ENCODE measurements at places on chromosomes 1 and 21.

DNA sequence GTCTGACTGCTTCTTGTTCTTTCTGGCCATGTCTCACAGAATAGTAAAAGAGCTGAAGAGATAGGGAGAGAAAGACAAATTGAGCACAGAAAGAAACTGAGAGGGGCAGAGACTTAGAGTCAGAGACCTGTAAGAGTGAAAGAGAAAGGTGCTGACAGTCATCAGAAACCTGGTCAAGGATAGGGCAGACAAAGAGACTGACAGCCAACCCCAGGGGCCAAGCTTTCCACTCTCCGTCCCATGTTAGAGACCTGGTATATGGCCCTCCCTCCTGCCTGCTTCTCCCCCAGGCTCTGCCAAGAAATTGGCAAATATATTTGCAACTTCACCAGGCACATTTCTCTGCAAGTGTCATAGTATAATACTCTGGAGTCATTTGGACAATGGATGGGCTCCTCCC is 64.6 kb downstream of the RHBG start:
- no peak for DNase-seq

- no peak for DNase-seq
Observed at GRCh38 chr1:184958554-184959353, 15.6 kb downstream of the NIBAN1 start.

GRCh38 chr1:70760154-70760553 is 287.5 kb downstream of the PTGER3 start:
- no peak for DNase-seq

GRCh38 chr1:196180847-196181593 is 427.2 kb downstream of the KCNT2 start:
- no peak for DNase-seq

GRCh38 chr1:175136246-175136645 is 56.3 kb downstream of the KIAA0040 start:
- DNase-seq: no peak

DNA sequence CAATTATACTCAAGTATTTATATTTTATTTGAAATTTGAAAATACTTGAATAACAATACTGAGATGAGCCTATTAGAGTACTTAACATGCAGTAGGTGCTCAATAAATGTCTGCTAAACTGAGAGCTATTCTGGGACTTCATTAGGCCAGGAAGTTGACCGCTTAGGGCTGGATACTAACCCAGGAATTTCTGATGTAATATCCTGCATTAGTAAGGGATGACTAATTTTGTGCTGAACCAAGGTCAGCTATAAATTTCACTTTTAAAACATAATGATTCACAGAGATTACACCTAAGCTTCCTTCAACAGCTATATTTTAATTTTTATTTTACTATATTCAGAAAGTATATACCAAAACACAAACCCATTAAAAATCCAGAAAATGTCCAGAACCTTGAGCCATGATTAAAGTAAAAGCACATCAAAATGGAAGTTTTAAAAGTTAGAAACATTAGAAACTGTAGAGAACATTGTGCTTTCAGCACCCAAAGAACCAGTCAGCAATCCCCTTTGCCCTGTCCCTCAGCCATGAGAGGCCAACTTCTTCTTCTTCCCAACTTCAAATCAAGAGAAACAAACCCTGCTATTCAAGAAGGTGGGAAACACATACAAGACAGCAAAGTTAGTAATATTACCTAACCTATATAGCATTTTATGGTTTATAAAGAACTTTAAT is 35.4 kb downstream of the WNT2B start:
- DNase-seq: no peak

DNA sequence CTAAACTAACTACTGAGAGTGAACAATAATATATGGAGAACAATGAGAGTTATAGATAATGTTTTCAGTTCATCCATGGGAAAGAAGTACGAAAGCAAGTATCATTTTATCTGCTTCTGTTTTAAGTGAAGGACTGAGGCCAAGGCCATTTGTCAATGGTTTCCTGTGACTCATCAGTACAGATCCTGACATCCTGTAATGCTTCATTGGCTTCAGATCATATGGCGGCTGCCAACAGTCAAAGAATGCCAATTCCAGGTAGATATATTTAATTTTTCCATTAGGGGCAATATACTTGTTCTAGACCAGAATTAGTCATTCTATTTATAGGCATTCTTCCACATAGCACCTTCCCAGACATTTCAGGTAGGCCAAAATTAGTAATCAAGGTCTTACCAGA is 97.3 kb downstream of the USH2A start:
- DNase-seq: no peak

DNA sequence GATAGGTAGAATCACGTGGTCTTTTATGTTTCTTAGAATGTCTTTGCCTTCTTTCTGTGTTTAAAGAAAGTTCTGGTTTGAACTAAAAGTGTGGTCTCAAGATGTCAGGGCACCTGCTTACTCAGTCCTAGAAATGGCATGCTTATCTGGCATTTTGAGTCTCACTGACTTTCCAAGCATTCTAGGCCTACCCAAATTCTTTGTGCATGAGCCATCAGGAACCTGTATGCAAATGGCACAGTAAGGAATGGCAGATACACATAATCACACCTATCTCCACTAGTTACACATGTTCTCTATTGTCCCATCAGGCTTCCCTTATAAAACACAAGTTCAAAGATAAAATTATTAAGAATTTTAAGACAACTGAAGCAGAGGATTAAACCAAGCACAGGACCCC is 29.5 kb upstream of the CLCA4 start:
- no peak for DNase-seq

- no peak for DNase-seq
Observed at GRCh38 chr1:9293241-9293532, 493 bp downstream of the SPSB1 start.

DNA sequence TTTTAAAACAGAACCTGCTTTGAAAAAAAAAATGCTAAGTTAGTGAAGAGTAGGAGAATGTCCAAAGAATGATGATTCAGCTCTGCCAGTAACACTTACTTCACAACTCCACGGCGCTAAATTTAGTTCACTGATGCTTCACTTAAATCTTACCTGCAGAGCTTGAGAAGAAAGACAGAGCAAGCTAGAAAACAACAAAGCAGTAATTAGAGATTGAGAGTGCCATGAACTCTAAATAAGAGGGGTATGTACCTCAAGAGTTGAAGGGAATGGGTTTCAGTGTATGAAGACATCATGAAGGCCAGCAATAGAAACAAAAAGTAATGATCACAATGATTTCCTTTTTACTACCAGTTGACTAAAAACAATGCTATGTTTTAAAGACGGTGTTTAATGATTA is 32.8 kb downstream of the EPRS1 start:
- DNase-seq: no peak

DNA sequence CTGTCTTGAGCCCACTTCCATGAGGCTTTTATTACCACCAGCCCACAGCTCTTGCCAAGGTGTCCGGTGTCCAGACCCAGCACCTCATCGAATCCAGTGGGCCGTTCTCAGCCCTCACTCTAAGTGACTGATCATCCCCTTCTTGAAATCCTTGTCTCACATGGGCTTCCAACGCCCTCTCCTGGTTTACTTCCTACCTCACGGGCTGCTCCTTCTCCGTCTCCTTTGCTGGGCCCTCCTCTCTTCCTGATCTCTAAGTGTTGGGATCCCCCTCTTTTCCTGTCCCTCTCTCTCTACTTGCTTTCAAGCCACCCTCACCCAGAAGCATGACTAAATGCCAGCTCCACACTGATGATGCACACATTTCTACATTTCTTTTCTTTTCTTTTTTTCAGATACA is 9.0 kb upstream of the RHBG start:
- DNase-seq: no peak

DNA sequence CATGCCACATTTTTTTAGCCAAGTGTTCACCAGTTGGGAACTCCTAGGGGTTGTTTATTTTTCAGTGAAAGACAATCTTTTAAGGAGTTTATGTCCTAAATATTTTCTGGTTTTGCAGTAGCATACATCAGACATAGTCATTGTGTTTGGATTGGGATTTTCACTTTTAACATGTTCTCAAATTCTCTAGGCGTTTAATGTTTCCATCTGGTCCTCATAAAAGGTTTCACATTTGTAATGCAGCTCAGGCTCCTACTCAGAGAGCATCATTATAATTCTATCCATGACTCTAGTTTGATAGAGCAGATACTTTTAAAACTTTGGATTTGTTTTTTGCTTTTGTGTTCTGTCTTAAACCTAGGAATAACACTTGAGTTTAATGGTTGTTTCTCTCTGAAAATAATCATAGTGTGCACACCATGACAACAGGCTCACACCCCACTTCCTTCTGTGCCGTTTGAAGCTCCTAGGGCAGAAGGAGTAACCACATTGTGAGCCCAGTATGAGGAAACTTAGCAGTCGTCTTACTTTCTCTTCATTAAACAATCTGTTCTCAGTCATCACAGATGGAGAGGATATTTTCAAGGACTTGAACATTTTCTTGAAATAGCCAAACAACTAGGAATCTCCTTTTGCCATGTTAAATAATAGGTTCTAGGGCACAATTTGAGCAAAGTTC is 219.6 kb downstream of the PDE4B start:
- no peak for DNase-seq

DNA sequence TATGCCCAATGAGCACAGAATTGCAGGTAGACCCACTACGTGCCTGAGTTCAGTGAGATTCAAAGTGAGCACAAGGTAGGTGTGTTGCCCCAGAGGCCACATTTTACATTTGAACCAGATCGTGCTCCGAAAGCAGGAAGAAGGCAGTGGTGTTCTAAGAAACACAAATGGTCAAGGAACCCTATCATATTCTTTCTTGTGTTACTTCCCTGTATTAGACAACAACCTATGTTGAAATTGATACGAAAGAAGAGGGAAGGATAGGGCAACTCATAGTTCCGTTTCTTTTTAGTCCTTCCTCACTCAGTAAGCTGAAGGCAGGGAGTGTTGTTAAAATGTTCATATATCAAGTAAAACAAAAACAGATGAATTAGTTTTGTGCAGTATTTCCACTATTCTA is 33.9 kb downstream of the OLFML2B start:
- DNase-seq: no peak

DNA sequence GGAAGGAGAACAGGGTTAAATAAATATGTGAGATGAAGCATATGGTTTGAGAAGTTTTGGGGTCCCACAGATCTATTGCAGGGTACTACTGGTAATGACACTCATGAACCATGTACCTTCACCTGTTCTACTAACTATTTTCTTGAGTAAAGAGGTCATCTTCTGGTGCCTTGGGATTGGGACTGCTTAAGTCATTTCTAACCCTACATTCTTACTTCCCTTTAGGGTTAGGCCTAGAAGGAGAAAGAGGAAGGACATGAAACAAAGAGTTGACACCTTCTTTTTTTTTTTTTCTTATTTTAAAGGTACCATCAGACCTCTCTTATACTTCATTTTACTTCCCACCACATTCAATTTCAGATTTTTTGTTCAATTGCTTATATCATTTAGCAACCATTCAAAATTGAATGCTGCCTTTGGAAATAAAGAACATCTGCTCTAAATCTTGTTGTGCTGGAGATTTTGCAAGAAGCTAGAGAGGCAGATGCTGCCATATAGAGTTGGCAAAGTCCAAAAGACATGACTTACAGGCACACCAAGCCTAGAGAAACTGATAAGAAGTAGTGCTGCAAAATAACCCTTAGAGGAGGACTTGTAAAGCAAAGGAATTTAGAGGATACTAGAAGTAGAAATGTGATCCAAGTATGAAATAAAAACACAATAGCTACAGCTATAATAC is 374.4 kb upstream of the ST6GALNAC5 start:
- no peak for DNase-seq

DNA sequence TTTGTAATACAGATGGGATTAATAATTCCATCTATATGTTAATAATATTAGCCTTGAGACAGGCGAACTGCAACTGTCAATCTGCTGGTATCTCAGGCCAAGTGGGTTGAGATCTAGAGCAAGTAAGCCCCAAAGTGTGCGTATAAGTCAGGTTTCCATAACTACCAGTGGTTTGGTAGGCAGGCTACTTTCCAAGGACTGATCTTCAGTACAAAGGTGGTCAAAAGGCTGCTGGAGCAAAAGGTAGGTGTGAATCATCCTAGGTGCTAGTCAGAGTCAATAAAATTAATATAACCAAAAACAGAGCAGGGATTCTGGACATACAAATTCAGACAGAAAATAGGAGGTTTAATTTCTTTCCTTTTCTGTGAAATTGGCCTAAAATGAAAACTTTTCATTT is 328.0 kb downstream of the TGFB2 start:
- no peak for DNase-seq

- DNase-seq: no peak
Observed at GRCh38 chr1:216662681-216663080, 60.5 kb downstream of the ESRRG start.

DNA sequence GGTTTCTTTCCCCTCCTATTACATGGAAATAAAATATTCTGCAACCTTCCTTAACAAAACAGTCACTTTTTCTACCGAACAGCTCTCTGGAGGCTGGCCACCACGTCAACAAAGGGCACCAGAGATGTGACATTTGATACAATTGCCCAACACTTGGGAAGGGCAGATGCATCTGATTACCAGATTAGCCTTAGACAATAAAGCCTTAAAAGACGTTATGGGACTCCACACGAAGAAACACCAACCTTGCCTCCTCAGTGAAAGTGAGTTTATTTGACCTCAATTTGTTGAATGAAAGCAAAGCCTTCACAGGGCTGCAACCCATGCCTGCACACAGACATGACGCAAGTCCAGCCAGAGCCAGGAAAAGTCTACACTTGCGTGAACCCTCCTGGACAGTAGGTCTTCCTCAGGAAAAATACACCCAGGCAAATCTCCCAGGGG is 136.1 kb downstream of the TGFBR3 start:
- DNase-seq: no peak

DNA sequence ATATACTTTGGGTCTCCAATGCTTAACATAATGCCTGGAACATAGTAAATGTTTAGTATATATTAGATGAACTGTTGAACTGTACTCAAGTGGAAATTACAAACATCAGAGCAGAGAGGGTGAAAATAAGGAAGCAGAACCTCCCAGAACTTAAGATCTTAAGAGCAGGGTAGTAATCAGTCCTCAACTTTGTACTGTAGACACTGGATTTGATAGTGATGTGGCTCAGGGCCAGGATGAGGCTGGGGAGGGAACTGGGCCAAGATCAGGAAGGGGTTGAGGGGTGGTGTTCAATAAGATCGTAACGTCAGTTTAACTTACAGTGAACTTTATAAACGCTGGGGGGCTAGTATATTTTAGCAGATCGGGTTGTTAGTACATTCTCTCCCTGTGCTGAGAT is 15.4 kb downstream of the MPZL1 start:
- no peak for DNase-seq

DNA sequence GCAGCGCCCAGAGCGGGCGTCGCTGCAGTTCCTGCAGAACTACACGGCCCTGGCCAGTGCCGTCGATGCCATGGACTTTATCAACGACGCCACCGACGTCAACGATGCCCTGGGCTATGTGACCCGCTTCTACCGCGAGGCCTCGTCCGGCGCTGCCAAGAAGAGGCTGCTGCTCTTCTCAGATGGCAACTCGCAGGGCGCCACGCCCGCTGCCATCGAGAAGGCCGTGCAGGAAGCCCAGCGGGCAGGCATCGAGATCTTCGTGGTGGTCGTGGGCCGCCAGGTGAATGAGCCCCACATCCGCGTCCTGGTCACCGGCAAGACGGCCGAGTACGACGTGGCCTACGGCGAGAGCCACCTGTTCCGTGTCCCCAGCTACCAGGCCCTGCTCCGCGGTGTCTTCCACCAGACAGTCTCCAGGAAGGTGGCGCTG is 22.0 kb downstream of the COL6A1 start:
- DNase-seq: no peak

GRCh38 chr1:234748066-234748465 is 138.1 kb upstream of the IRF2BP2 start:
- no peak for DNase-seq

GRCh38 chr1:174946031-174946430 is 53.7 kb upstream of the CACYBP start:
- no peak for DNase-seq

- no peak for DNase-seq
Observed at GRCh38 chr1:170221031-170221430, 75.3 kb downstream of the NTMT2 start.

GRCh38 chr1:56097713-56098112 is 481.6 kb downstream of the PLPP3 start:
- DNase-seq: no peak

All from CD4-positive, alpha-beta T cell treated with Interleukin-21 for 1 hour (primary cell).